ENCODE measurements at places on chromosomes 11 and 22.

GRCh38 chr11:77093987-77094840, 8.4 kb upstream of the OMP start:
- DNase-seq = peak; percentile 74

- no peak for DNase-seq
Observed at GRCh38 chr11:1236316-1237127, 13.7 kb downstream of the MUC5B start.

DNA sequence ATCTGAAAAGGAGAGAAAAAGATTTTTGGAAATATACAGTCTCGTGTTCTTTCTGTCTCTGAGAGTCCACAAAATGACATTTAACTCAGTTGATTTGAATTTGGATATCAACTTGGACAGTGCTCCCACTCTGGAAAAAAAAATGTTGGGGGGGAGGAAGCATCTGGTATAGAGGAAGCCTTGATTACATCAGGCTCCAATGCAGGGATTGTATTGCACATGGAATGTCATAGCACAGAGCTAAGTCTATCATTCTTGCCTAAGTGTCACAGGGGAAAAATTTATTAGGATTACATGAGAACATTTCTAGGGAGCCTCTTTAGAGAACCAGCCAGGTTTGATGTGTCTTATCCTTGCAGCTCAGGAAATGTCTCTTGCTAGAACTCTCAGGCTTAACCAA, 23.0 kb downstream of the MS4A6A start:
- DNase-seq = no peak

GRCh38 chr11:75597636-75598035, 35.6 kb downstream of the SERPINH1 start:
- DNase-seq = peak; percentile 18

DNA sequence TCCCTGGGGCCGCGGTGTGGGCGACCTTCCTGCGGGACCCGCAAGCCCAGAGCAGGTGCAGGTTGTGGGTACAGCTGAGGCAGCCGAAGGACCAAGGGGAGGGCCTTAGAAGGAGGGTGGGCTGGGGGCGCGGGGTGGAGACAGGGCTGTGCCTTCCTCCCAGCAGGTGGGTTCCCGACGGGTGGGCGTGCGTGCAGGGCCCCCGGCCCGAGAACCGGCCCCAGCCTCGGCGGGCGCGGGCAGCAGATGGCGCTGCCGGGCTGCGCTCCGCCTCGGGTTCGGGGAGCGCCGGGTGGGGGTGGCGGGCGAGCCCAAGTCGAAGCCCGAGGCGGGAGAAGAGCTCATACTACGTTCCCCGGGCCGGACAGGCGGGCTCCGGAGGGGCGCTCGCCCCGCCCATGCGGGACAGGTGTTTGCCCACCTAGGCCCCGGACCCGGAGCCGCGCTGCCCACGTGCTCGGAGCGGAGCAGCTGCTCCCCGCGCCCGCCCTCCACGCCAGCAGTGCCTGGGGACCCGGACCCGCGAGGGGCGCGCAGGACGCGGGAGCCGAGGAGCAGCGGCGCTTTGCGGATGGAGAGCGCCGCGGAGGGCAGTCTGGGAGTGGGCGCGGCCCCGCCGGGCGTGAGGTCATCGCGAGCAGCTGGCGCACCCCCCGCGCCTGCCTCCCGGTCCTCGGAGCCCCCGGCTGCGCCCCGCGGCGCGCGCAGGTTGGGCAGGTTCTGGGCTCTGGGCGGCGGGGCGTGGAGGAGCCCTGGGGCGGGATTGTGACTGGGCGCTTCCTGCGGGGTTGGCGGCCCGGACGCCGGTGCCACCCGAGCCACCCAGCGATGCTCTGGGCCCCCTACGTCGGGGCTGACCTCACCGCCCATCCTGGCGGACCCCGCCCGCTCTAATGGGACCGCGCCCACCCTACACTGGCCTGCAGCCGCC, 25.3 kb downstream of the DUSP8 start:
- DNase-seq = no peak

- DNase-seq = peak; percentile 87
Observed at GRCh38 chr22:45105281-45105702, 58.4 kb upstream of the NUP50 start.

- DNase-seq = peak; percentile 36
Observed at GRCh38 chr22:40610329-40610850, 26.1 kb downstream of the MRTFA start.

- DNase-seq = peak; percentile 39
Observed at GRCh38 chr11:91133361-91133760, 910.5 kb upstream of the CHORDC1 start.

DNA sequence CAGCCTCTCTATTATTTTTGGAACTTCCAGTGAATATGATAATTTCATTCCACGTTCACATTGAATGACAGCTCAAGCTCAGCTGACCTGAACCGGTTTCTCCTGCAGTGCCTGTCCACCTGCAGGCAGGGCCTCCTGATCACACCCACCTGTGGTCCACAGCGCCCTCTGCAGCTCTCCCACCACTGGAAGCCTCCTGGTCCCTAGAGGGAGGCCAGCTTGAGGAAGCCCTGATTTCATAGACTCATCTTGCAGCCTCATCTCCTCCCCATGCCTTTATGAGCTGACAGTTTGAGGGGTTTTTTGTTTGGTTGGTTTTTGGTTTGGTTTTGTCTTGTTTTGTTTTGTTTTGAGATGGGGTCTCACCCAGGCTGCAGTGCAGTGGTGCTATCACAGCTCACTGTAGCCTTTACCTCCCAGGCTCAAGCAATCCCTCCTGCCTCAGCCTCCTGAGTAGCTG, 29.9 kb upstream of the MALAT1 start:
- DNase-seq = no peak

- peak; percentile 54 for DNase-seq
Observed at GRCh38 chr11:125348674-125349309, 147.3 kb downstream of the FEZ1 start.

DNA sequence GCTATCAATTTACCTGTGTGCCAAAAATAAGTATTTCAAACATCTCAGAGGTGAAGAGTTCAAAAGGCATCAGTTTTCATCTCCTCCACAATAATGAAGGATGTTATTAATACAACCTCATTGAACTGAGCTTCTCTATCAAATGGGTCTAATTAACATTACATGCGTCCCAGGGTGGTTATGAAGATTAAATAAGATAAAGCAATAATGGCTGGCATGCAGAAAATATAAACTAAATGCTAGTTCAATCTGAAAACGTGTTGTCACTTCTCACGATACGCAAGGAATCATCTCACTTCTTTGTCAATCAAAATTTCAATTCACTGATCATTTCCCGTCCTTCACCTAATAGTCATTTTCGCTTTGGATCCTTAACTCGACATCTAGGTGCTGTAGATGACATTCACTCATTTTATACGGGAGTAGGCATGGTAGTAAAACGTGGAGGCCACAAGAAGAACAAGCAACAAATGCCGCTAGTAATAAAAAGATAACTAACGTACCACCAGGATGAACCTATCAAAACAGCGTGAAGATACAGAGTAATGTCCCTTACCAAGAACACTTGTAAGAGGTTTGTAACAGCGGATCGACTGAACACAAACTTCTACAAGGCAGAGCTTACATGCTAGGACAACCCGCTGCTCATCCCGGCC, 918 bp downstream of the CHORDC1 start:
- DNase-seq = no peak

DNA sequence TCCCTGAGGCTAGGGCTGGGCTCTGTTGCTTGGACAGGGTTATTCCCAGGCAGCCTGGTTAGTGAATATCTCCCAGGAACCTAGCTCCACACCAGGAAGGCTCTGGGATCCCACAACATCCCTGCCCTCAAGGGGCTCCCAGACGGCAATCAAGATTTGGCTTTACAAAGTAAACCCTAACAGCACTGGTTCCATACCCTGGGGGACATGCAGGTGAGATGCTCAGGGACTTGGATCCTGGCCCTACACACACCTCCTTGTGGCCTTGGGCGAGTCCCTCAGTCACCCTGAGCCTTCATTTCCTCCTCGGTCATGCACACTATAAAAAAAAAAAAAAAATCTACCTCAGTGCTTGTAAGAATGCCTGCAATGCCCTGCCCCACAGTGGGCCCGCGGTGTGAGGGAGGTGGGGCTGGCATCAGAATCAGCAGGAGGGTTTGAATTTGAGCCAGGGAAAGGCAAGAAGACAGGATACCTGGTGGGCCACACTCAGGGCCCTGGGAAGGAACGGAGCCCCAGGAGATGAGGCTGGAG, 86.3 kb downstream of the MORC2 start:
- no peak for DNase-seq

GRCh38 chr22:19872779-19873137, 18.1 kb upstream of the GNB1L start:
- DNase-seq = no peak

- no peak for DNase-seq
Observed at GRCh38 chr22:24420072-24420976, 7.1 kb upstream of the ADORA2A start.

DNA sequence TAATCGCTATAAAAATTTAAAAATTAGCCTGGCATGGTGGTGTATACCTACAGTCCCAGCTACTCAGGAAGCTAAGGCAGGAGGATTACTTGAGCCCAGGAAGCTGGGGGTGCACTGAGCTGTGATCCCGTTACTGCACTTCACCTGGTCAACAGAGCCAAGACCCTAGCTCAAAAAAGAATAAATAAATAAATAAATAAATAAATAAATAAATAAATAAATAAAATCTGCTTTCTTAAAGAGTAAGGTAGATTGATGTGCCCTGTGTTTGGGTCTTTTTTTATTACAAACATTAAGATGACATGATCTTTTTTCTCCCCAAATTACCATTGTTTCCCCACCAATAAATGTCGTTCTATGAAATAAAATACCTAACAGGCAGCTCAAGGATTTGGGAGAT, 114.3 kb upstream of the APOA1 start:
- no peak for DNase-seq
